B cell (primary cell): ENCODE measurements at places on chromosomes 7 and 10.

DNA sequence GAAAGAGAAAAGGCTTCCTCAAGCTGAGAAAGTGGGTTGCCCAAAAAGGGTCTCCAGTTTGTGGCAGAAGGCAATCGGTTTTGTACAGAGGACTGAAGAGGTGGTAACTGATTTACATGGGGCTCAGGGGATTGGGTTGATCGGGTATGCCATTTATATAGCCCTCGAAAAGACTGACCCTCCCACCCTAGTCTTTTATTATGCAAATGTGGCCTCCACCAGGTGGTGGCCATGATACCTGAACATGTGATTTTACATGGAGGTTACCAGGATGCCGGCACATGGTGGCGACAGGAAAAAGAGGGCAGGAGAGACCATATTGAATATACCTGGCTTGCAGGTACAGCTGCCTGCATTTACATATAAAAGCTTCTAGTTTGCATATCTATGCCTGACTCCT lies 36.7 kb downstream of the ATE1 start:
- no peaks in the 10 kb centered on the region for H3K4me1 ChIP-seq
- no peaks in the 10 kb centered on the region for H3K27me3 ChIP-seq
- H3K36me3 ChIP-seq, result peaks cover 1% of the 10 kb centered on the region
- H3K27ac ChIP-seq, result no peak overlapping the region

GRCh38 chr10:79372871-79373270 lies 25.6 kb downstream of the PPIF start:
- no peaks in the 10 kb centered on the region for H3K4me1 ChIP-seq
- no peak for DNase-seq
- H3K27me3 ChIP-seq, result peaks cover 4% of the 10 kb centered on the region
- no peaks in the 10 kb centered on the region for H3K36me3 ChIP-seq
- H3K4me3 ChIP-seq, result no peak overlapping the region

DNA sequence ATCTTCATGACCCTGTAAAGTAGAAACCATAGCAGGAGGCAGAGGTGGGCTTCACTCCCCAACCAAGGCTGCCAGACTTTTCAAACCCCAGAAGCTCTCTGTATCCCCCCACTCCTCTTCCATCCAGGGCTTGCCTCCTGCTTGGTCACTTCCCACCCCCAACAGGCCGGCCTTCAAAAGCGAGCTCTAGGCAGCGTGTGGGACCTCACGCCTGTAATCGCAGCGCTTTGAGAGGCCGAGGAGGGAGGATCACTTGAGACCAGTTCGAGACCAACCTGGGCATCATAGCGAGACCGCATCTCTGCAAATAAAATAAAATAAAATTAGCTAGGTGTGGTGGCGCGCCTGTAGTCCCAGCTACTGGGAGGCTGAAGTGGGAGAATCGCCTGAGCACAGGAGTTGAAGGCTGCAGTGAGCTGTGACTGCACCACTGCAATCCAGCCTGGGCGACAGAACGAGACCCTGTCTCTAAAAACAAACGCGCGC lies 743 bp upstream of the POR start:
- H3K27ac ChIP-seq, result peak overlapping the region; percentile 95
- DNase-seq, result no peak
- H3K4me3 ChIP-seq, result peak overlapping the region; percentile 63
- H3K4me1 ChIP-seq, result peaks cover 18% of the 10 kb centered on the region
- no peaks in the 10 kb centered on the region for H3K36me3 ChIP-seq

DNA sequence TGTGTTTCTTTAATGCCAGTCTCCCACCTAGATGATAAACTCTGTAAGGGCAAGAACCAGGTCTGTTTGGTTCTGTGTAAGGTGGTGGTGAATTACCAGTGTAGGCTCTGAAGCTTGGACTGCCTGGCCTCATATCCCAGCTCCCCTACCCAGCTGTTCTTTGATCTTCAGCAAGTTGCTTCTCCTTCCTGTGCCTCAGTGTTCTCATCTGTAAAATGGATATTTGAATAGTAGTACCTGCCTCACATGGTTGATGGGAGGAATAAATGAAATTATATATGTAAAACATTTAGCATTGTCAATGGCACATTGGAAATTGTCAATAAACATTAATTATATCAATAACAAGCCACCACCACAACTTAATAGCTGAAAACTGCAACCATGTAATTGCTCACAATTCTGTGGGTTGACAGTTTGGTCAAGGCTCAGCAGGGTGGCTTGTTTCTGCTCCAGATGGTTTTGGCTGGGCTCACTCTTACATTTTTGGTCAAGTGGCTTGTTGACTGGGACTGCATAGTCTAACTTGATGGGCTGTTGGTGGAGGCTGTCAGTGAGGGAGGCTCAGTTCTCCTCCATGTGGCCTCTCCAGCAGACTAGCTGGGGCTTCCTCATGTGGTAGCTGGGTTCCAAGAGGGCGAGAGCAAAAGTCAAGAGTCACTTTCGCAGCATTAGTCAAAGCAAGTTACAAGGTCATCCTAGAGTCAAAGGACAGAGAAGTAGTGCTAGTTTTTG lies 84.5 kb upstream of the DUSP5 start:
- peak; percentile 28 for DNase-seq
- no peak overlapping the region for H3K4me3 ChIP-seq
- H3K27ac ChIP-seq, result no peak overlapping the region
